ENCODE measurements at places on chromosomes 16 and 17. TPM values are rescaled to one million over a fixed set of nuclear protein-coding genes. Genes with fewer than 3 reads are reported as not detected.

GRCh38 chr16:9363520-9363919, 272.1 kb downstream of the HAPSTR1 start:
- H3K27ac ChIP-seq = no peak overlapping the region
- H3K27me3 ChIP-seq = no peaks in the 10 kb centered on the region
- no peak for DNase-seq
- no peaks in the 10 kb centered on the region for H3K36me3 ChIP-seq
- H3K4me1 ChIP-seq = no peaks in the 10 kb centered on the region

Gene DRC3
- total RNA-seq = 4.1 TPM

DNA sequence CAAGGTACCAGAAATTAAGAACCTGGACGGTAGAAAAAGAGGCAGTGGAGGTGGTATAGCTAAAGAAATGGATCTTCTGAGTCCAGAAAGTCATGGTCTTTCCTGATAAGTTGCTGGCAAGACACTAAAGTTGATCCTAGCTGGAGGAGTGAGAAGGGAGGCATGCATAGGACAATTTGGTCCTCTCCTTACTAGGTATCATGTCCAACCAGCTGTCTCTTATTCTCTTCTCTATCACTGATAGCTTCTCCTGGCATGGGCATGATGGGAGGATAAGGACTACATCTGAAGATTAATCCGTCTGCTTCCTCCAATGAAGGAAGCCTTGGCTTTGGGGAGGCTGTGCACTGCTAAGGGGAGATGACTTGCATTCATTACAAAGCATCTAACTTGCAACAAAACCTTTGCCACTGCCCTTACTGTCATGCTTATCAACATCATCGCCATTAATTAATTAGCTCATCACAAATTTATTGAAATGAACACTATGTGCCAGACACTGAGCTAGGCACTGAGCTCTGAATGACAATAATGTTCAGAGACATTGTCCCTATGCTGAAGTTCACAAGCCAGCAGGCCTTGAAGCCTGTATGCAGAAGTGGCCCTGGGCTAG, 3.1 kb upstream of the FAM117A start:
- no peak overlapping the region for H3K4me3 ChIP-seq

Gene RAI1
- 12.5 TPM for total RNA-seq

- H3K27ac ChIP-seq = no peak overlapping the region
- DNase-seq = no peak
- H3K36me3 ChIP-seq = peaks cover 89% of the 10 kb centered on the region
- peaks cover 7% of the 10 kb centered on the region for H3K4me1 ChIP-seq
Measured at GRCh38 chr16:495127-495748, 32.3 kb upstream of the CAPN15 start.

GRCh38 chr17:34645594-34645993, 66.2 kb downstream of the TMEM132E start:
- no peak overlapping the region for H3K4me3 ChIP-seq
- H3K27me3 ChIP-seq = no peaks in the 10 kb centered on the region
- H3K36me3 ChIP-seq = no peaks in the 10 kb centered on the region
- DNase-seq = peak; percentile 91
- no peak overlapping the region for H3K27ac ChIP-seq

DNA sequence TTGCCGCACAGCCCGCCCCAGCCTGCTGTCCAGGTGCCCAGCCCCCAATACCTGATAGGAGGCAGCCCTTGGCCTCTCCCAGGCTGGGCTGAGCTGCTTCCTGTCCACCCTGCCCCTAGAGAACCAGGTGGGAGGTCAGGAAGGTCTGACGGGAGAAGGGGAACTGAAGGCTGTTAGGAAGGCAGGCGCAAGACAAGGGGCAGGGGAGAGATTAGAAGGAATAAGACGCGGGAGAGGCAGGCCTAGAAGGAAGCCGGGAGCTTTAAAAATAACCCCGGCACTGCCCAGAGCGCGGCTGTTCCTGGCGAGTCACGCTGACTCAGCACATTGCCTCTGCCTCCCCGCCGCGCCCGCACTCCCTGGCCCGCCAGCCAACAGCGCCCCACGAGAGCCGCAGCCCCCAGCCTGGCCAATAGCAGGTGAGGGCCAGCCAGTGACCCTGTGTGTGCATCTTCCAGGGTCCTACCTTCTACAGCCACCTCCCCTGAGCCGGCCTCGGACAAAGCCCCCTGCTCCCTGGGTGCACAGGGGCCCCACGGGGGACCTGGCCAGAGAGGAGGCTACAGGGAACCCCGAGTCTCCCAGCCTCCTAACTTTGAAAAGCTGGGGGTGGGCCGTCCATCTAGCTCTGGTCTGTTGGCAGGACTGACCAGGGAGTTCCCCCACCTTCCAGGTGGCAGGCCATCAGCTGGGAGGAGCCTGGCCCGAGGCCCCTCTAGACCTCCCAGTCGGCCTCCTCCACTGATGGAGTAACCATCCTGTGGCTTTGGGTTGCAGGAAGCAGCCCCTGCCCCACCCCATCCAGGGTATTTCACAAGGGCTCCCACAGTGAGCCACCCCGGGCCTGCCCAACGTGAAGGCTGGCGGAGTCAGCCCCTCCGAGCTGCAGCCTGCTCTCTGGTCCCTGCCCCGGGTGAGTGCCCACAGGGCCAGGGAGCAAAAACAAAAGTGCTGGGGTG, 4.0 kb downstream of the MAFG start:
- no peak overlapping the region for H3K4me3 ChIP-seq
- peaks cover 51% of the 10 kb centered on the region for H3K36me3 ChIP-seq
- H3K4me1 ChIP-seq = peaks cover 43% of the 10 kb centered on the region
- H3K27ac ChIP-seq = no peak overlapping the region

Gene CRHR1
- total RNA-seq = 3.2 TPM

- peaks cover 5% of the 10 kb centered on the region for H3K4me1 ChIP-seq
- H3K27ac ChIP-seq = no peak overlapping the region
- peaks cover 80% of the 10 kb centered on the region for H3K36me3 ChIP-seq
- H3K27me3 ChIP-seq = no peaks in the 10 kb centered on the region
- no peak for DNase-seq
- no peak overlapping the region for H3K4me3 ChIP-seq
Measured at GRCh38 chr16:68251832-68252231, 6.7 kb downstream of the PLA2G15 start.

DNA sequence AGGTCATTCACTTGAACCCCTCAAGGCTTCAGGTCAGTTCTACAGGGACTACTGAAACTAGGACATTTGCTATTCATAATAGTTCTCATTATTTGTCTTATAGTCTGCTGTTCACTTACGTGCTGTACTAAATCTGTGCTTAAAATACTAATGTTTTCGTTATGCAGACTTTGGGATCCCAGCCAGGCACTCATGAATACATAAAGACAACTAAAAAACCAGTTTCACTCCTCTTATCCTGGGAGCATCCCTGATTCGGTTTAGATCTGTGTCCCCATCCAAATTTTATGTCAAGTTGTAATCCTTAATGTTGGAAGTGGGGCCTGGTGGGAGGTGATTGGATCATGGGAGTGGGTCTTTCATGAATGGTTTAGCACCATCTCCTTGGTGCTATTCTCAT, 1291.8 kb downstream of the CDH11 start:
- H3K4me3 ChIP-seq = no peak overlapping the region
- DNase-seq = no peak
- no peaks in the 10 kb centered on the region for H3K27me3 ChIP-seq

Gene MFAP4
- total RNA-seq = 27.0 TPM

DNA sequence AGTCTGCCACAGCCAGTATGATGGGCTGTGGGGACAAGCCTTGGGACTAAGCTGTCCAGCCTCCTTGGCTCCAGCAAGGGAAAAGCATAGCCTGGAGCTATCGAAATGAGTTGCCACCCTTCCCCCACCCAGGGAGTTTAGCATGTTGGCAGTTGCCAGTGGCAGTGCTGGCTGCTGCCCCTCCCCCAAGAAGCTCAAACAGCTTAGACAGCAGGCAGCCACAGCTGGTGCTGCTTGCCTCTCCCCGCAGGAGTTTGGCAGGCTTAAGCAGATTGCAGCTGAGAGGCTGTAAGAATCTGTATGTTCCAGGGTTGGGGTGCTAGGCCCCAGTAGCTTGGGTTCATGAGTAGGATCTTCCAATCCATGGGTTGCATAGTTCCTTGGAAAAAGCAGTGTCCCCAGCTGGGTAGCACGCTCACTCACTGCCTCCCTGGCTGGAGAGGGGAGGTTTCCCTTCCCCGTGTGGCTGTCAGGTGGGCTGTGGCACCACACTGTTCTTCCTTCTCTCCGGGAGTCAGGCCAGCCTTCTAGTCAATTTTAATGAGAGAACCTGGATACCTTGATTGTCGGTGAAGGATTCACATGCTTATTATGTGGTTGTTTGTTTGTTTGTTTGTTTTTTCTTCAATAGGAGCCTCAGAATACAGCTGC, 506.1 kb downstream of the CDH11 start:
- H3K27me3 ChIP-seq = no peaks in the 10 kb centered on the region
- no peaks in the 10 kb centered on the region for H3K36me3 ChIP-seq
- no peak for DNase-seq
- H3K4me1 ChIP-seq = peaks cover 7% of the 10 kb centered on the region
- no peak overlapping the region for H3K4me3 ChIP-seq
- no peak overlapping the region for H3K27ac ChIP-seq
